Amygdala (tissue), 56 donors: ENCODE measurements at places on chromosomes 5 and 9.
A peak's percentile ranks its signal among the peaks of the same experiment; 100 is the strongest.

- DNase-seq: no peak
Observed at GRCh38 chr5:67203701-67204074, 7.1 kb upstream of the CD180 start.

- DNase-seq: peak; percentile 24
Observed at GRCh38 chr5:36724467-36725332, 118.3 kb downstream of the SLC1A3 start.

DNA sequence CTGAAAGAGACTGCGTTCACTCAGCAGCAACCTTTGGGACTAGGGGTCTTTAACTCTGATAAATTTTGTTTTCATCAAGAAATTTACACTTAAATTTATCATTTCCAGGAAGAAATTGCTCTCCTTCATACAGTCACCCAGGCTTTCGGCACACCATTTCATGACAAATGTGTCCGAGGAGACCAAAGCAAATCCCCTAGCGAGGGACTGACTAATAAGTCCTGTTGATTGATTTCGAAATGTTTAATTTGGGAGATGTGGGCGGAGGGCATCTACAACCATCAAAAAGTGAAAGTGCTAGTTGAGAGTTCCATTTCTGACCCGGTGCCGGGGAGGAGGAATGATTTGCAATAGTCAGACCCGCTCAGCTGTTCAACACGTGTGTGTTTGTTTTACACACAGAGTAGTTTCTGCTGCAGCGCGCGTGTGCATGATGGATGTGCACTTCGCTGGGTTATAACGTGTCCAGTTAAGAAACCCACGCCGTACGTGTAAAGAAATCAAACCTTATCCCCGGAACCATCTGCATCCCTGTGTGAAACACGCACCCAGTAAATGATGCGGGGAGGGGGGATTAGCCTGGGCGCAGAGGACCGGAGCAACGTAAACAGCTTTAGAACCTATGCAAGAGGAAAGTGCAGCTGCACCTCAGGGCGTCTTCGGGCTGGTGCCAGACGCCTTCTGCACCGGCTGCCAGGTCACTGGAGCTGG lies 845 bp upstream of the NR4A3 start:
- peak; percentile 76 for DNase-seq

GRCh38 chr5:128082551-128083032 lies 974 bp upstream of the SLC12A2 start:
- DNase-seq: no peak

DNA sequence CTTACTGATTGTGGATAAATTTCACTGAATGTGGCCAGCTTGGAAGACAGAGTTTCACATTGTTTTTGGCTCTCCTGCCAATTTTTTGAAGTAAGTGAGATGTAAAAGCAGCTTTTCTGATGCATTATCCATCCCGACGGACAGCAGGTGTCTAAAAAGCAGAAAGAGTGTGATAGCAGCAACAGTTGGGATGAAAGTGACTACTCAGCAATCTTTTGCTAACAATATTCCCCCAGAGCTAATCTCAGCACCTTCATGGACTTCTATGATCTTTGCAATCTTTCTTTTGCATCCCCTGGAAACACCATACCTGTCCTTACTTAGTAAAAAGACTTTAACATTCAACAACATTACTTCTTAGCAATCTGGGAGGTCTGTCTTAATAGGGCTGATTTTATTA lies 5.4 kb downstream of the CD72 start:
- no peak for DNase-seq

DNA sequence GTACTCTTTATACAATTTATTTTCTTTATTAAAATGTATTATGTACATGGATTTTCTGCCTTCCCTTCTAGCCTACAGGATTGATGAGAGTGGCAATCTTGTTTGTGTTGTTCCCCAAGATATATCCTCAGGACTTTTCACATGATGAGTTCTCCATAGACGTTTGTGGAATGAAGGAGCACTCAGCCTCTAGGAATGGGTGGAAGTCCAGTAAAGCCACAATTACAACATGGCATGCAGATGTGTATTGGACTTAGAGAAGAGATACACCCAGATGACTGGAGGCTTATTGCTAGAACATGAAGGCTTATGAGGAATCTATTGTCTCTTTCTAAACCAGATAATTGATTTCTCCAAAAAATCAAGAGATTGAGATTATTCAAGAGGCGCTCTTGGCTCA lies 8.2 kb upstream of the DOCK2 start:
- DNase-seq: no peak

DNA sequence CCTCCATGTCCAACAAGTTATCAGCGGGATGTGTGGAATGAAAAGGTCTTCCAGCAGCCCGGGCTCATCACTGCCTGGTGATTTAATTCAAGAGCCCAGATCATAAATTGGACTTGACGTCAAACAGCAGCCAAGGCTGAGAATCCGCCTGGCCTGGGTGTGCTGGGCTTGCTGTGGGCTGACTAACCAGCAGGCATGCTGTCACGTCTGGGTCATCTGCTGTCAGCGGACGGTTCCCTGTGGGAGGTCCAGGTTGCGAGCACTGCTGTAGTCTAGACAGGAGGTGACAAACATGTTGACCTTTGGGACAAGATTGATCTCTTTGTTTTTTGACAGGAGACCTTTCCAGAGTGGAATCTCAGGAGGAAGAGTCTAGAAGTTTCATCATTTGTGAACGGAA lies 289.7 kb downstream of the OSTF1 start:
- no peak for DNase-seq

- DNase-seq: no peak
Observed at GRCh38 chr9:81621118-81621517, 68.2 kb downstream of the TLE1 start.

DNA sequence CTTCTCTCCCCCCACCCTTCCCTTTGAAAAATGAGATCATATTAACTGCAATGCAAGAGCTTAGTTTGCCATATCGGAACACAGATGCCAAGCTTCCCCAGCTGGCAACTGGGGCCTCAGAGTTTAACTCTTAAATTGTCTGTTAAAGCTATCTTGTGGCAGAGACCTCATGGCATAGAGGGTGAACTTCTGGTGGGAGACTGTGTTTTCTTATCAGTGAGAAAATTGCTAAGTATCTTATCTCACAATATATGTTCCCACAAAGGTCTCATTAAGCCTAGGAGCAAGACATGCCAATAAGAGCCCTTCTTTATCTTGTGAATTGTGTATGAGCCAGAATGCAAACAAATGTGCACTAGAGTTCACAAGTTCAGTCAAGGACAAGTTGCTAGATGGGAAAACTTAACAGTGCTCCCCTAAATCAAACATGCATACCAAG lies 12.3 kb downstream of the NFIB start:
- DNase-seq: no peak

DNA sequence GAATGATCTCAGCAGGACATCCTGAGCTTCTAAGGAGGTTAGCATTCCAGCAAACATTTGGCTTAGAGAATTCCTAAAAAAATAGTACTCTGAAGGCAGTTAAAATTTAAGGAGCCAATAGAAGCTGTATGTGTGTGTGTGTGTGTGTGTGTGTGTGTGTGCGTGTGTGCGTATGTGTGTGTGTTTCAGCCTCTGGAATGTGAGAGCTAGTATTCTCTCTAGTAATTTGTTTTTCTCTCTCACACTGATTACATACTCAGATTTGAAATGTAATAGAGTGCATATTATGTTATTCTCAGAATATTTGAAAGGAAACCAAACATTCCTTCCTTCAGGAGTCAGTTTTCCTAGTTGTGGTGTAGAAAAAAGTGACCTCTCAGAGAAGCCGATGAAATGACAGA lies 279.6 kb downstream of the TMEM38B start:
- DNase-seq: no peak

- peak; percentile 92 for DNase-seq
Observed at GRCh38 chr9:129177791-129178567, at the start of gene IER5L. TSS of gene IER5L (minus strand) at chr9:129178261. CDS start at chr9:129178052, 209 bp downstream.

- no peak for DNase-seq
Observed at GRCh38 chr5:130541617-130542221, 623.3 kb downstream of the HINT1 start.

DNA sequence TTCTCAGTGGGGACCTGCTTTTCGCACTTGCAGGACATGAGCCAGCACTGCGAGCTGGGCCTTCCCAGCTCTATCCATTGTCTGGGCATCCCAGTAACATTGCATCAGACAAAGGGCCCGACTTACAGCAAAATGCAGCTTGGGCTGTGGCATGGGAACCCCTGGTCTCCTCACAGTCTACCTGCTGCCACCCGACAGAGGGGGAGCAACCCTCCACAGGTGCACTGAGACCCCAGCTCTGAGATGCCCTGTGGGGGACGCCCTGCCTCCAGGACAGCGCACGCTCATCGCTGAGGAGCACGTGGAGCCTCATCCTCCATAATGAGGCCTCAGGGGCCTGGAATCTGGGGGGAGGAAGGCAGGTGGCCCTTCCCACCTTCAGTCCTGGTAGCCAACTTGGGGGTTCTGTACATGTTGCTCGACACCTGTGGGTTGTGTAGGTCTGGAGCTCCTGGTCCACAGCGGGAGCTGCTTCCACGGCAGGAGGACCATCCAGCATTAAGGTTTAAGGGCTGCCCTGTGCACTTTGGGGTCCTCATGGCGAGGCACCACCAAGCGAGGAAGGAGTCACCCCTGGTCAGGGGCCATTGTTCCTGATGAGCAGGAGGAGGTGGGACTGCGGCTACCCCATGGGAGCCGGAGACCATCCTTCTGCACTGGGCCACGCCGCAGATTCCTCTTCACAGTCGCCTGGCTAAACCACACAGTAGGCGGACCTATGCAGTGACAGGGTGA lies 376.5 kb upstream of the IRX1 start:
- DNase-seq: no peak

- no peak for DNase-seq
Observed at GRCh38 chr5:14256756-14257393, 113.7 kb downstream of the TRIO start.

DNA sequence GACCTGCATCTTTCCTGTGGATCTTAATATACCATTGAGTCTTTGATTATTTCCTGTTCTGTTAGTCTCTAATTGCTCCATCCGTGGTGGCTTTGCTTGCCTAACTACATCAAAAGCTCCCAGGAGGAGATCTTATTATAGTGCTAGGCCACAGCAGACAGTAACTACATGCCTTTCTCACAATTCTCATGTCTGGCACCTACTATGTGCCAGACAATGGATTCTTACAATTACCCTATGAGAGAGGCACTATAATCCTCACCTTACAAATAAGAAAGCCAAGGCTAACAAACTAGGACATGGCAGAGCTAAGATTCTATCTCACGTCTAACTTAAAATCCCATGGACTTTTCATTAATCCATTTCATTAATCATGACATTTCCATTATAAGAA lies 70.3 kb upstream of the TARS1 start:
- no peak for DNase-seq

- DNase-seq: no peak
Observed at GRCh38 chr5:150368526-150368925, 11.0 kb downstream of the TCOF1 start.

DNA sequence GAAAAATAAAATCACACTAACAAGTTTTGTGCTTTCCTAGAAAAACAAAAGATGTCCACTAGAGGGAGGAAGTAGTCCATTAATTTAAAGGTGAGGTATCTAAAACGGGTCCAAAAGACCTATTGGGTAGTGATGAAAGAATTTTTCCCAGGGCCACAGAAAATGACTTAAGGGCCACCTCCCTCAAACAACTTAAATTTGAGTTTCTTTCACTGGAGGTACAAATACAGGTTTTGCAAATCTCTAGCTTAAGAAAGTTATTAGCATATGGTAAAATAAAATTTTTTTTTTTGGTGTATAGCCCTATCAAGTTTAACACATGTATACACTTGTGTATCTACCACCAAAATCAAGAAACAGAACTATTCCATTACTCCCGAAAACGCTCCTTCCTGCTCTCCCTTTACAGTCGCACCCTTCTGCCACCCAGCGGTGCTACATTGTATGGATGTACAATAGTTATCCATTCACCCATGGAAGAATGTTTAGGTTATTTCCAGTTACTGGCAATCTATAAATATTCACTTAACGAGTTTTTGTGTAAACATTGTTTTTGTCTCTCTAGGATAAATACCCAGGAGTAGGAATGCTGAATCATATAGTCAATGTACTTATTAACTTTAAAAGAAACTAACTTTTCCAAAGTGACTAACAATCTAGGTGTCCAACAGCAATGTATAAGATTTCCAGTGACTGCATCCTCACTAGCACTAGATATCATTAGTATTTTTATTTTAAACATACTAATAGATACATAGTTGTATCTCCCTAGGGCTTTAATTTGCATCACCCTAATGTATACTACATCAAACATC lies 21.9 kb downstream of the DEPDC1B start:
- no peak for DNase-seq

DNA sequence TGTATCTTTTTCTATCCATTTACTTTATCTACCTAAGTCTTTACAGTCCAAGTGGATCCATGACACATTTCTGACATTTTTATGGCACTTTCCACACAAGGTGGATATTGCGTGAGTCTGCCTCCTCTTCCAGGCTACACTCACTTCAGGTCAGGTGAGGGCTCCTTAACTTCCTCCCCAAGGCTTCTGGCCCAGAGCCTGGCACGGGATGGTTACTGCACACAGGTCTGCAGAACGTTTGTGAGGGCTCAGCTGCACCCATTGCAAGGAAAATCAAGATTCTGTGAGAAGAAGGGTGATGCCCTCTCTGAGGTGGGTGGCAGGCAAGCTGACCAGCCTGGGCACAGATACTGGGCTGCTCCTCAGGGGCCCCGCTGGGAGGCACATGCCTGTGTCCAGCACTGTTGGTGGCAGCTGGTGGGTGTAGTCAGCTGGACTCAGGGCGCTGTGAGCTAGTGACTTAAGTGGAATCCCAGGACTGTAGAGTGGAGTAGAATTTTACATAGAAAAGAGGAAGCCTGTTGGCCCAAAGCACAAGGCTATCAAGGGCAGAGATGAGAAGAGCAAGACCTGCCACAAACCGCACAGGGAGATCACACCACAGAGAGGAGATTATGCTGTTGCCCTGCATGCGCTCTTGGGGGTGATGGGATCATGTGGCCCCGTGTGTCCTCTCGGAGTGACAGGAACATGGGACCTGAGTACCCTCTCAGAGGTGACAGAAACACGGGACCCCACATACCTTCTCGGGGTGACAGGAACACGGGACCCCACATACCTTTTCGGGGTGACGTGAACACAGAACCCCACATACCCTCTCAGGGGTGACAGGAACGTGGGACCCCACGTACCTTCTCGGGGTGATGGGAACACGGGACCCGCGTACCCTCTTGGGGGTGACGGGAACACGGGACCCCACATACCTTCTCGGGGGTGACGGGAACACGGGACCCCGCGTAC lies 21.3 kb downstream of the AHRR start:
- DNase-seq: no peak

- DNase-seq: no peak
Observed at GRCh38 chr9:99753436-99753835, 68.2 kb upstream of the NR4A3 start.

- no peak for DNase-seq
Observed at GRCh38 chr5:7955476-7955875, 86.5 kb downstream of the MTRR start.

DNA sequence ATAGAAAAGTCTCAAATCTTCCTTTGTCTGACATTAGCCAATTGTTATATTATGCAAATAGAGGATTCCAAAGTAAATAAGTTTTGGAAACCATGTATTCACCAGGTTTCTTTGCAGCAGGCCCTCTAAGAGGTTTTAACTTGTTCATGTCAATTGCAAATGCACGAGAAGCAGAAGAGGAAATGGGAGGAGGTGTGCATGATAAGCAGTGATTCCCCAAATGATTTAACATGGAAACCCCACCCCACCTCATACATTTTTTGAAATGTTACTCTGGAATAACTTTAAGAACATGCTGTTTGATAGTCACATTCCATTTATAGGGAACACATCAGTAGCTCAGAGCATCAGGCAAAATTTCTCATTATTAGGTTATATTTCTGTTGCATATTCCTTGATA lies 190.7 kb downstream of the DOCK8 start:
- DNase-seq: no peak

GRCh38 chr9:98365227-98365669 lies 109.8 kb upstream of the TBC1D2 start:
- no peak for DNase-seq

- DNase-seq: no peak
Observed at GRCh38 chr5:58491216-58491892, at the start of gene GAPT. TSS of gene GAPT (plus strand) at chr5:58491435. CDS start at chr5:58494537, 3,102 bp downstream.
